CD4-positive, alpha-beta T cell treated with Interleukin-10 for 1 hour (primary cell): ENCODE measurements at places on chromosomes 2 and 18.
A peak's percentile ranks its signal among the peaks of the same experiment; 100 is the strongest.

- DNase-seq, result no peak
Observed at GRCh38 chr2:2264416-2264815, 66.7 kb downstream of the MYT1L start.

DNA sequence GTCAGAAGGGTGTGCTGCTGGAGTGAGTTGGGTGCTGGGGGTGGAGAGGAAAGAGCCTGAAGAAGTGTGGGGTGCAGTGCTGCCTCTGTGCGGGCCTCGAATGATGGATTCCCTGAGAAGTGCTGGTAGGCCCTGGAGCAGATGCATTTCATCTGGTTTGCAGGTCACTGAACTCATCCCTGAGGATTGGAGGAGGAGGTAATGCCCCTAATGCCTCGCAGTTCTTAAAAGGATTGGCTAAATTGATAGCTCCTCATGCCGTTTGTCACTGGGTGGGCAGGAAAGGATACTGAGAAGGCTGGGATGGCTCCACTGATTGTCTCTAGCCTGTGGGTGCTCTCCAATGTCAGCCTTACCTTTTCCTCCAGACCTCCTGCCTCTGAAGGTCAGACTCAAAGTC, 74.1 kb downstream of the CTIF start:
- DNase-seq, result no peak

GRCh38 chr2:68548396-68548795, 81.0 kb downstream of the APLF start:
- DNase-seq, result no peak

DNA sequence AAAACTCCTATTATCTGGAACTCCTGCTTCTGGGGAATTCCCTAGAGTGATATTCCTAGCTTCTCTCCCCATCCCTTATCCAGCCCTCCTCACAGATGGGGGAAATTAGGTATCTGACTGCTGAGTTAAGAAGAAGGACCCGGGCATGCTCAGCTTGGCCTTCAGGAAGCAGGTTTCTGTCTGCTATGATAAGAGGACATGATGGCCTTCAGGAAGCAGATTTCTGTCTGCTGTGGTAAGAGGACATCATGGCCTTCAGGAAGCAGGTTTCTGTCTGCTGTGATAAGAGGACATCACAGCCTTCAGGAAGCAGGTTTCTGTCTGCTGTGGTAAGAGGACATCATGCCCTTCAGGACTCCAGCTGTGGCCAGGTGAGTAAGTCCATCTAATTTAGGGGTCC, 65.2 kb downstream of the PLEKHM3 start:
- DNase-seq, result no peak

DNA sequence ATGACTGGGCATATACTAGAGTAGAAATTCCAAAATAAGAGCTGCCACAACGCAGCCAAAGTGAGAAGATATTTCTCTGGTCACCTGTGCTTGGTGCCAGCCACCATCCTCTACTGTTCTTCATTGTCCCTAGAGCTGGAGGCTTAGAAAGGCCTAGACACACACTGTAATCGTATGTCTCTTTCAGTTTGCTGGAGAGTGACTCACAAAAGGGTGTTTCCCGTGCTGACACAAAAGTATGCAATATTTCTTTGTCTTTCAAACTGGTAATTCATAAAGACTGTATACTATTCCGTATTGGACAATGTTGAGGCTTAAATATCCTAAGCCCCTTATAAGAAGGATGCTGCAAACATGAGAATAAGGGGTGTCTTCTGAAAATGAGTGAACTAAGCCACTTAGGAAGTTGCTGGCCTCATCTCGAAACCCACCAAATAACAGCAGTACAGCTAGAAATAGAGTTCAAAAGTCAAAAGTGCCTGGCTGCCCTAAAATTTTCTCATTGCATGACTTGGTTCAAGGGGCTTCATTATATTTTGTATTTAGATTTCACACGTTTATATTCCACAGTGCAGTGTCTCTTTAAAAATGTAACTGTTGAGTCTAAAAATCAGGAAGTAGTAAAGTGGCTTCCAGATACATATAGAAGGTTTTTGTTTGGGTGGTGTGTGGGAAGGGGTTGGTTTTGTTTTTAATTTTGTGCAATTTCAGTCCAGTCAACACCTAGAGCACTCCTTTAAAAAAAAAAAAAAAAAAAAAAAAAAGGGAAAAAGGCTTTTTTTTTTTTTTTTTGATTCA, 601.1 kb downstream of the ARHGAP15 start:
- peak; percentile 28 for DNase-seq

GRCh38 chr2:37819186-37819585, 105.9 kb upstream of the RMDN2 start:
- DNase-seq, result no peak

- DNase-seq, result no peak
Observed at GRCh38 chr2:12549641-12550040, 167.1 kb upstream of the TRIB2 start.

GRCh38 chr2:112920923-112921532, 10.1 kb downstream of the IL37 start:
- peak; percentile 44 for DNase-seq

DNA sequence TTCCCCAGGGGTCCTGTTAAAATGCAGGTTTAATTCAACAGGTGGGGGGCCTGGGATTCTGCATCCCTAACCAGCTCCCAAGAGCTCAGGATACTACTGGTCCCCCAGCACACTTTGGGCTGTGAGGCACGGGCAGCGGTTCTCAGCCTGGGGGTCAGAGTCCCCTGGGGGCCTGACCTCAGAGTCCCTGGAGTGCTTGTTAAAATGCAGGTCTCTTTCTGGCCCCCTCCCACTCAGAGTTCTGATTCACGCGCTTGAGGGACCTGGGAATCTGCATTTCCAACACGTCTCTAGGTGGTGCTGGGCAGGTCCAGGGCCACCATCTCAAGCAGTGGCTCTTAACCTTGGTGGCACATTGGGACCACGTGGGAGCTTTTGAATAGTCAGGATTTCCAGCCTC, 2.8 kb upstream of the OTOS start:
- DNase-seq, result no peak

- DNase-seq, result no peak
Observed at GRCh38 chr2:31255911-31256571, 22.1 kb downstream of the EHD3 start.

DNA sequence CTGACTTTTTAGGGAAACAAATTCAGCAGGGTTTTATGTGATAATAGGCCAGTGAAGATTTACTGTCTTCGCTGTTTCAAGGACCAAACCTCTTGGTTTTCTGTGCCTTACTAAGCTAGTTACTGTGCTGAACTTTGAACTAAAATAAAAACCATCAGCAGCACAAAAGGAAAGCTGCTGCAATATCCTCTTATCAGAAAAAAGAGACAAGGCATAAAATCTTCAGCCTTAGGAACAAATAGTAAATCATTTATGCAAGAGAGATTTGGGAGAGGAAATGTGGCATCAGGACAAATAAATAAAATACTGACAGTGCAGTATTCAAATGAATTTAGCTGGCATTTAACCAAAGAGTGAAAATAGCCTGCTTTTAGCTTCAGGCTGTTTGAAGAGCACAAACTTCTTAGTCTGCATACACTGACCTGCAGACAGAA, 64.1 kb upstream of the EHBP1 start:
- DNase-seq, result no peak

- DNase-seq, result no peak
Observed at GRCh38 chr2:186058614-186059013, 320.0 kb downstream of the FSIP2 start.

- no peak for DNase-seq
Observed at GRCh38 chr2:214934006-214934405, 124.5 kb upstream of the BARD1 start.

GRCh38 chr18:13377496-13377895, 158.9 kb downstream of the LDLRAD4 start:
- DNase-seq, result peak; percentile 58

DNA sequence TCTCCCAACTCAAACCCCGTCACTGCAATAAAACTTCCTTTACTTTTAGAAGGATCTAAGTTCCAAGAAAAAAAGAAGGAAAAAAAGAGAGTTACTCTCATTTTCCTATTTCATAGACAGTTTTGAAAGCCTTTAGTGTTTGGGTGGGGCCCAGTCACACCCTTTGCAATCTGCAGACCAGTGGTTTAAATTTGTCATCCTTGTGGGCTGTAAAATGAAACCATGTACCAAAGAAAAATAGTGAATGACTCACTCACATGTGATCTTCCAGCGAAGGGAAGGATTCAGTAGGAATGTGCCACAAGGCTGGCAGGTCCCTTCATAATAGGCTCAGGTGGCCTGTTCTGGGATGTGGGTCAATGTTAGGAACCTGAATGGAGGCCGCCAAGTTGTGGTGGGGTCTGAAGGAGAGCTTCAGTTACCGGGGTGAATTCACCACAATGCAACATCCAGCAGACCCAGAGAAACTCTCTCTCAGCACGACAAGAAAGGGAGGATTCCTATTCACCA, 28.3 kb downstream of the ANXA4 start:
- DNase-seq, result peak; percentile 31

DNA sequence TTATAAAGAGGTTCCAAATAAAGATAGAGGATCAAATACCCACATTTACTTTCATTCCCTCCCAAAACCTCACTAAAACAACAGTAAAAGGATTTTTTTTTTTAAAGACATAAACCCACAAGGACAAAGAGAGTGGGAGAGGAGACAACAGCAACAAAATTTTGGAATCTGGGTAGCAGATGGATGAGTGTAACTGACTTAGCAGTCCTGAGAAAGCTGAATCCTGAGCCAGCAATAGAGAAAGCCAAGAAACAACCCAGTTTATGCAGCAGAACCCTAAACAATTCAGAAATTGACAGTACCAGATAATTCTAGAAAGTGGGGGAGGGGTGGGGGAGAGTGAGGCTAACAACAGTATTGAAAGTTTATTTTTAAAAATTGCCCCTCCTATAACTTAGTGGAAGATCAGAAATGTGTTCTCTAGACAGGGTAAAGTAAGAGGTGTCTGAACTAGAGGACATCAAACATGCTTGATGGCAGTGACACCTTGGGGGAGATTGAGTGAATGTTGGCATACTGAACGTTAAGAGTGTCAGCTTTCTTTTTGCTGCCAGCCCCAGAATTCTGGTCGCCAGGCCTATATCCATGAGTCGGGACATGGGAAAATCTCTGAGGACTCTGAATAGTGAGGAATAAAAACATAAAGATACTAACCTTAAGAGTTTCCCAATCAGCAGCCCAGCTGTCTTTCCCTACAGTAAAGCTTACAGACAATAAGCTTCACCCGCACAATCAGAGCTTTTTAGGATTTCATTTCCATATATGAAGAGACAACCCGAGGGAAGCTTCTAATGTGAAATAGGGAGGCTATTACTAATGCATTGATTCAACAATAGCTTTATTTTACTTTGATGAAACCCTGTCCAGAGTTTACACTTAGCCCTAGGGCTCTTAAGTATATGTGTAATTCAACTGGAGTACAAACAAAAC, 128.0 kb upstream of the ALPP start:
- no peak for DNase-seq
